8988T (cell line): ENCODE measurements at places on chromosomes 1 and 21.

DNA sequence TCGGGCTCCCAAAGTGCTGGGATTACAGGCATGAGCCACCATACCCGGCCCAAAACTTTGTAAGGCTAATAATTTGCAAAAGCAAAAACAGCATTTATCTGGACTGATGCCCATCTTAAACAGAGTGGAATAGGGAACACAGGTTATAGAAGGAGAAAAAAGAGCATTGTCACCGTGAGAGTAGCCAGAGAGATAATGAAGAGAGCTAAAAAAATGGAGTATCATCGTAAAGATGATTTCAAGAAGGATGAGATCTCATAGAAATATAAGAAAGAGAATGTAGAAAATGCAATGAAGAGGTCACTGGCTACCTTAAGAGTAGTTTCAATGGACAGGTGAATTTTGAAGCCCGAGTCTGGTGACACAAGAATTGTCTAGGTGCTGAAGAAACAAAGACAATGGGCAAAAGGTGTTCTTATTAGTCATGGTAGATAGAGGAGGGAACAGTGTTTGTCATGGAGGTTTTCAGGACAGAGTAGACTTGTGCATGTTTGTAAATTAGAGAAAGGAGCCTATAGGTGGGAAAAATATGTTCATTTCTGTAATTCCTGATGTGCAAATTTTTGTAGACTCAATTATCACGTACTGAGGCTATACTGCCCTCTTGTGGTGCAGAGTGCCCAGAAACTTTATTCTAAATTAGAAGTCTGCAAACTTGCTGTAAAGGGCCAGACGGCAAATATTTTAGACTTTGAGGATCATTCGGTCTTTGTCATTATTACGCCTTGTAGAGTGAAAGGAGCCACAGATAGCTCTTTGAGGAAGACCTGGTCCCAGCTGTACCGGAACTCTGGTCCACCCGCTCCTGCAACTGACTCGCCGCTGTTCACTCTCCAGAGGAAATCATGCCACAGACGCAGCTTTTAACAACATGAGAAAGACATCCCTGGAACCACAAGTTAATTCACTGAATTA, 8.1 kb upstream of the TMEM183A start:
- no peak for DNase-seq

DNA sequence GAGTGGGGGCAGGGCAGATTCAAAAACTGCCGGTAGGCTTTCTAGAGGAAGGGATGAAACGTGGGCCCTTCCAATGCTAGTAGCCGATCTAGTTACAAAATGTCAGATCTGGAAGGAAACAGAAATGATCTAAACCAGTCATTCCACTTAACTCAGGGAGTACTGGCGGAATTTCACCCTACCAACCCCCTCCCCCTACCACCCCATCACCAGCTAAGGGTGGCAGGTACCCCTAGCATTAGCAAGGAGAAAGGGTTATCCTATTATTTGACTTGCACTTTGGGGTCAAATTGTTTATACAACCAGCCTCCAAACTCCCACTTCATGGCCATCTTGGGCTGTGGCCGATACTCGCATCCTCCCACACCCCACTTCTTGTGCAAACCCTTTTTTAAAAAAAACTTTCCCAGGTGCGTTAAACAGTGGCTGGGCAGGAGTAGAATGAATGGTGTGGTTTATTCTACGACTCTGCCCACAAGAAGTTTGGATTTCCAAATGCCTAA, 644 bp upstream of the MRPL24 start:
- DNase-seq: no peak

DNA sequence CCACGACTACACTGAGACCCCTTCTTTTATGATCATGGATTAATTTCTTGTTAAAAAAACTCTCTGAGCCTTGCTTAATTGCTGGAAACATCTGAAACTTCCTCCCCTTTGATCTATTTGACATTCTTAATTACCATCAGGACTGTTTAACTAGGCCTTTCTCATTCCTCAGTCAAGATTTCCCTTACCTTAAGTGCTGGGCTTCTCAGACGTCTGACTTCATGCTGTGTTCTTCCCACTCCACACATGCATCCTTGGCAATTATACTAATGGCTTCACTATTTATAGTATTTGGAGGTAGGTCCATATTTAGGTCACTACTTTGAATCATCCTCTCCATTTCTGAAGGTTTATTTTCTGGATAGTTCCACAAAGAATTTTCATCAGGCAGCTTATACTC, 341.3 kb upstream of the TMPRSS15 start:
- no peak for DNase-seq

- DNase-seq: no peak
Observed at GRCh38 chr1:112006416-112007025, 17.1 kb upstream of the KCND3 start.

GRCh38 chr1:227885135-227885647, 62.5 kb downstream of the WNT9A start:
- peak; percentile 30 for DNase-seq

DNA sequence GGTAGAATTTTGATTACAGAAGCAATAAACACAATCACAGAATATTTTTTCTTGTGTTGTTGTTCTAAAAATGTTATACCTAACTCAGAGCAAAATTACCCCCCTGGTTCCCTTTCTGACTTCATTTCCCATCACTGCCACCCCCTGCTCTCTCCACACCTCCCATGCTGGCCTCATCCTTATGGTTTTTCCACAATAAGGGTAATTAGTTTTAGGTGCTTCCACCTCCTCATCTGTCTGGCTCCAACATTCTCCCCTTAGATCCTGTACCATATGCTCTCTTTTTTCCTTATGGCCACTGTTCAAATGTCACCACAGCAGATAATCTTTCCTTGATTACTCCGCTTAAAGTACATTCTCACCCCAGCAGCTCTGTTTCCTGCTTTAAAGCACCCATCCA, 2208.6 kb downstream of the MRPL39 start:
- DNase-seq: no peak

DNA sequence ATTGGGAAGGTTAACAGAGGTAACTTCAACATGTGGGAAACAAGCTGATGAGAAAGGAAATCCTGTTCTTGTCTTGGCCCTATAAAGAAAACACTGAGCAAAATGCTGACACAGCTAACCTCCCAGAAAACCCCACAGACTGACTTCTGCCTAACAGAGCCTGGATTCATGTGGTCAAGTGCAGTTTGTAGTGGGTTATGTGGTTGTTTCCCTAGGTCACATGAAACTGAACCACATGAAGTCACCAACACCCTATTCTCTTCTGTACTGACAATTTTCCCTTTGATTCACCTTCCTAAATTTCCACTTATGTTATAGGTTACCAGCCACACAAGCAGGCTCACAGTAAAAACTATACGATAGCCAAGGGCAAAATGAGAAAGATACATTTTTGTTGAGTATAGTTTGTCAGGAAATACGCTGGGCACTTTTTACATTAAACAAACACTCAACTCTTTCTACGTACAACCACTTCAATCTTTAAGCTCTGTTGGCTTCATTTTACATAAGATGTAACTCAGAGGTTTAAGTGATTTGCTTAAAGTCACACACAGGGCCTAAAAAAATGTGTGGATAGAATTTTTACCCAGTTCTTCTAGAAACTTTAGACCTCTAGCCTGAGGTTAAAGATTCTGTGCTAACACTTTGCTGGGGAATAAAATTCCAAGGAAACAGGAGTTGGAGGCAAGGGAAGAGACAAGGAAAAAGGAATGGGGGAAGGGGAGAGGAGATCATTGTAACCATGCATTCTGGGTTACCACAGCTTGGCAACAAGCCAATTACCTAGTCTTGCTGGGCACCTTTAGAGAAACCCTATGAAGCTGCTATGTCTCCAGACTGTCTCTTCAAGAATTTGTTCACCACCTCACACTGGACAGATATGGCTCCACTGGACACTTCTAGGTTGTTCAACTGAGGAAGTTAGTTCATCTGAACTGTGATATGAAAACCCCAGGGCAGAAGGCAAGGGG, 601.6 kb upstream of the USP24 start:
- DNase-seq: no peak

DNA sequence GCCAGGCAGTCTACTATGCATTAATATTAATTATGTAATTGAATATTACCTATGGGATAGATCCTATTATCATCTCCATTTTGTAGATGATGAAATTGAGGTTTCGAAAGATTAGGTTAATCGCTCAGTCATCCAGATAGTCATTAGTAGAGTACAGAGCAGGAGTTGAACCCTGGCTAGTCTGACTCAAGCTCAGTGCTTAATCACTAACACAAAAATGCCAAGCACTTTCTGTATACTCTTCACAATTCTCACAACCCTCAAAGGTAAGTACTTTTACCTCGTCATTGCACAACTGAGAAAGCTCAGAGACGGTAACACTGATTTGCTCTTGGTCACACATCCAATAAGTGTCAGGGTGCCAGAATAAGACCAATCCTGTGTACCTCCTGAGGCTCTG, 280.2 kb upstream of the PLXNA2 start:
- DNase-seq: no peak

GRCh38 chr1:156421062-156421938, 52.3 kb downstream of the RHBG start:
- DNase-seq: peak; percentile 77

GRCh38 chr1:21320410-21321108, 30.3 kb upstream of the ECE1 start:
- DNase-seq: no peak

DNA sequence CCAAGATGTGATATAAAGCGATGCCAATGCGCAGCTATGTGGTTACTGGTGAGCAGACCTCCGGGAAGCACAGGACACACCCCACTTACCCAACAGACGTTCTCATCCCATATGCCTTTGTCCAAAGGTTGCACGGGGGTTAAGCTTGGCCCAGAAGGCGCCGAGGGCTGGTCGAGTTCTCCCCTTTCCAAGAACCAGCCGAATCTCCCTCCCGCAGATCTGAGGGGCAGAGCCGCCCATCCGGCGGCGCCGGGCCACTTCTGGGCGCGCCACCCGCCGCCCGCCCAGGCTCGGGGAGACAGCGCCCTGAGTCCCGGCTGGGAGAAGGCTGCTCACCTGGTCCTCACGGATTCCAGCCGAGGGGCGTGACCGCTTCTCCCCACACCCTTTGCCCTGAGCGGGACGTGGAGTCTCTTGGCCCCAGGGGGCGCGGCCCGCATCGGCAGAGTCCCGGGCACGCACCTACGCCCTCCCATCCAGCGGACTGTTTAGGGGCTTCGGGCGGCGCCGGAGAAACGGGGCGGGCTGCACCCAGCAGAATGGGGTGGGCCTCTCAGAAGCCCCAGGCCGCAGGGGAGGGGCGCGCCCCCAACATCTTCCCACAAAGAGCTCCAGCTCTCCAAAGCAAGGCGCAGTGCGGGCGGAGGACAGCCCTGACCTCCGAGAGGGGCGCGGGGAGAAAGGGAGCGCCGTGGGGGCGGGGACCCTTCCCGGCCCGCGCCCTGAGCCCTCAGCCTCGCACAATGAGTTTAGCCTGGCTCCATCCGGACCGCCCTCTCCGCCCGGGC, 615 bp downstream of the GPR161 start:
- DNase-seq: peak; percentile 34

GRCh38 chr1:173175514-173176145, 31.5 kb downstream of the TNFSF4 start:
- no peak for DNase-seq

GRCh38 chr1:89995598-89996449, 914 bp downstream of the ZNF326 start:
- DNase-seq: no peak

GRCh38 chr1:9397997-9398526, 105.4 kb downstream of the SPSB1 start:
- DNase-seq: no peak

- DNase-seq: no peak
Observed at GRCh38 chr21:37339552-37339939, 27.0 kb upstream of the DYRK1A start.

DNA sequence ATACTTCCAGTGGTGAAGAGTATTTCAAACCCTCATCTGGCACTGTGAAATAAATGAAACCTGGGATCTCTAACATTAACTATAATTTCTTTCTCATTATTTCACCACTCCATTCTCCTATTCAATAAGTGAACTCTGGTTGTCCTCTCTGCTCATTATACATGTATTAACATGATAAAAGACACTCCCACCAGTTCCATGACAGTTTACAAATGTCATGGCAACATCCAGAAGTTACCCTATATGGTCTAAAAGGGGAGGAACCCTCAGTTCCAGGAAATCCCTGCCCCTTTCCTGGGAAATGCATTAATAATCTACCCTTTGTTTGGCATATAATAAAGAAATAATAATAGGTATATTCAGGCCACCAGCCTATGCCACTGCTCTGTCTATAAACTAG, 62.7 kb upstream of the BRINP3 start:
- no peak for DNase-seq

- no peak for DNase-seq
Observed at GRCh38 chr1:34603594-34603993, 151.3 kb upstream of the GJB5 start.

DNA sequence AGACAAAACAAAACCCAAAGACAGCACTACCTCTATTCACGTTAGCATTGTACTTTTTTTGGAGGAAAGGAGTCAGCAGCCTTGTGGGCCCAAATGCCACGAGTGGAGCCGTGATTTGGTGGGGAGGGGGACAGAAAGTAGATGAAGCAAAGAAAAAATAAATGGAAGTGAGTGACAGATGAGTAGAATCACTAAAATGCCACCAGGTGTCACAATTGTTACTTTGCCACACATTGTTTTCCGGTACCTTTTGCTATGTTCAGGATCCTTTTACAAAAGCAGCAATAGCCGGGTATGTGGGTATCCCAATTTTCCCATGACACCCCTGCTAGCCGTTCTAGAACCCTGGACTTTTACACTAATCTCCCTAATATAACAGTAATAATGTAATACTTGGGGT, 85.0 kb upstream of the AK4 start:
- DNase-seq: peak; percentile 18

- no peak for DNase-seq
Observed at GRCh38 chr1:116075575-116075974, 35.6 kb upstream of the MAB21L3 start.

DNA sequence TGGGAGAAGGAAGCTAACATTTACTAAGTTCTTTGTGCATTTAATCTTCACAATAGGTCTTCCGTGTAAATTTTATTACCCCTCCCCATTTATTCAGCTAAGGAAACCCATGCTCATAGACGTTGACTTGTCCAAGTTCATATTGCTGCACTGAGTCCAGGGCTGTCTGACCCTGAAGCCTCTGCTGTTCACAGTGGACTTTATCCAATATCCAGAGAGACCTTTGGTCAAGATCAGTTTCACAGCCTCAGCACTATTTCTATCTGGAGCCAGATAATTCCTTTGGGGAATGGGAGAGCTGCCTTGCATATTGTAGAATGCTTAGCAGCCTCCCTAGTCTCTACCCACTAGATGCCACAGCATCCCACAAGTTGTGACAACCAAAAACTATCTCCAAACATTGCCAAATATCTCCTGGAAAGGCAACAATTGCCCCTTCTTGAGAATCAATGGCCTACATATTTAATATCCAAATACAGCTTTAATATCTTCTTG, 26.4 kb downstream of the ILDR2 start:
- DNase-seq: no peak

- no peak for DNase-seq
Observed at GRCh38 chr1:153520818-153521476, 14.8 kb downstream of the S100A6 start.

- no peak for DNase-seq
Observed at GRCh38 chr1:203080456-203080855, 5.4 kb downstream of the MYOG start.

- DNase-seq: no peak
Observed at GRCh38 chr1:204112876-204113730, 38.7 kb downstream of the ETNK2 start.

- no peak for DNase-seq
Observed at GRCh38 chr1:44786841-44787426, 1.0 kb downstream of the BEST4 start.
